Fibroblast of mammary gland (primary cell): ENCODE measurements at places on chromosomes 12 and 14.
A peak's percentile ranks its signal among the peaks of the same experiment; 100 is the strongest.

- DNase-seq, result no peak
These were observed 30.9 kb upstream of the FBRSL1 start for GRCh38 chr12:132458846-132459641.

GRCh38 chr12:57726151-57726883, 12.2 kb downstream of the AGAP2 start:
- peak; percentile 80 for DNase-seq

- DNase-seq, result no peak
These were observed 80.2 kb downstream of the ITPK1 start for GRCh38 chr14:93035585-93035916.

GRCh38 chr12:130097798-130098255, 64.4 kb upstream of the FZD10 start:
- DNase-seq, result no peak

DNA sequence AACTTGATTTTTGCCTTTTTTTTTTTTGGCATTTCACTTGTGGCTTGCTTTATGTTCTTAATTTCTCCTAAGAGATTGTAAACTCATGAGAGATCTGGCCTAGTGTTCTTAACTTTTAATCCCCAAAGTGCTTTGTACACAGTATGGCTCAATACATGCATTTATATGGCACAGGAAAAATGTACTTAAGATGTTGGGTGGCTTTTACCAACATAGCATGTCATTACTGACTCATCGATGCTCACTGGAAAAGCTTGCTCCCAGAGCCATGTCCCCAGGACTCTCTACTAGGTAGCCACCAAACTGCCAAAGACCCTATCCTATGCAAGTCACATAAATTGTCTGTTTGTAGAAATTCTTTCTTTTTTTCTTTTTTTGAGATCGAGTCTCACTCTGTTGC, 13.1 kb upstream of the SMCO3 start:
- peak; percentile 23 for DNase-seq

DNA sequence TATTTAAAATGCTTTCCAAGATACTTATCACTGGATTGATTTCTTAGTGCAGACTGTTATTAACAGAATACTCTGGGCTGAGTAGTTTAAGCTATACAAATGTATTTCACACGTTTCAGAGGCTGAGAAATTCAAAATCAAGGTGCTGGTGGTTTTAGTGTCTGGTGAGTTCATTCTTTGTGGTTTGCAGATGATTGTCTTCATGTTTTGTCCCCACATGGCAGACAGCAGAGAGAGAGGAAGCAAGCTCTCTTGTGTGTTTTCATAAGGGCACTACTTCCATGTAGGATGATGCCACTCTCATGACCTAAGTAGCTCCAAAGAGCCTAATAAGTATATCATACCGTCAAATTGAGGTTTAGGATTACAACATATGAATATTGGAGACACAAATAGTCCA, 1348.9 kb upstream of the FLRT2 start:
- DNase-seq, result no peak

DNA sequence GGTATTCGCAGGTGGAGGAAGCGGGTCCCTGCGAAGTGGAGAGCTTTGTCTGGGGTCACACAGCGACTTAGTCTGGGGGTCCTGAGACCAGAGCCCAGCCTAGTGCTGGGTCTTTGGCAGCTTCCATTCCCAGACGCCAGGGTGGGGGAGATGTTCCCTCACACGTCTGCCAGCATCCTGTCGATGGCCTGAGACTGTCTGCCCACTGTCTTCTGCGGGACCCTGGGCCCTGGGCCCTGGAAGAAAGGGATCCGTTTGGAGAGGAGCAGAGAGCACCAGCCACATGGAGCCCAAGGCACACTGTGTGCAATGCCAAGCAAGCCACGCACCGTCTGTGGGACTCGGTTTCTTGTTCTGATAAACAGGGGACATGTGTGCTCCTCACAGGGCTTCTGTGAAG, 197.2 kb downstream of the KIF26A start:
- no peak for DNase-seq

DNA sequence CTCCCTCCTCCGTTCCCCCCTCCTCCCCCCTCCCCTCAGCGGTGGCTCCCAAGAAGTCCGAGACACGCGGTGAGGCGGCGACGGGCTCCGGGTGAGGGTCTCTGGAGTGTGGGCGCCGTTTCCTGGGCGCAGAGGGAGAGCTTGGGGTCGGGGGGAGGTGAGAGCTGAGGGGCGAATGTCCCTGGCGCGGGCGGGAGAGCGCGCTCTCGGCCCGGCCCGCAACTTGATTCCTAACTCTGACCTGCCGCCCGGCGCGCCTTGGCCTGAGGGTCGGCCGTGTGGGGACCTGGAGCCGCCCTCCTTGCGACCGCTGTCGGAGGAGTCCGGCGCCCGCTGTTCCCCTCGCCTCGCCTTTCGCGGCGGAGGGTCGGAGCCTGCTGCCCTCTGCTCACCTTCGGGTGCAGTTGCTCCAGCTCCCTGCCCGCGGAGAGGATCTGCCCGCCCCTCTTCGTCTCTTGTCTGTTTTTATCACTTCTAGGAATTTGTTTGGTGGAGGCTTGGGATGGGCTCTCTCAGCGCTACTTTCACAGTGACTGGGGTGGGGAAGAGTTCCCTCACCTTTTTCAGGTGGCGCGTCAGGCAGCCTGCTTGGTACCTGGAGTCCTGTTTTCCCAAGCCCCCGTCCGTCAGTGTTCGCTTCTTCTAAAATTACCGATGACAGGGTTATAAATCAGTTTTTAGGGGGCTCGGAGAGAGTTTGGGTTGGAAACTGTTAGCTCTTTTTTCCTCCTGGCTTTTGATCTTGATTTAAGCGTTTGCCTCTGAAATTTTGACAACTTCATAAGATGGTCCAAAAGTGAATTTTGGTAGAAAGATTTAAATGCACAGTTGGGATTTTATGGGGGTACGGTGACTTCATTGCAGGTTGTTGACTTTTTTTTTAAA, 495 bp downstream of the ADIPOR2 start:
- DNase-seq, result no peak

GRCh38 chr12:120229487-120230325, 28.8 kb upstream of the RPLP0 start:
- DNase-seq, result peak; percentile 54

DNA sequence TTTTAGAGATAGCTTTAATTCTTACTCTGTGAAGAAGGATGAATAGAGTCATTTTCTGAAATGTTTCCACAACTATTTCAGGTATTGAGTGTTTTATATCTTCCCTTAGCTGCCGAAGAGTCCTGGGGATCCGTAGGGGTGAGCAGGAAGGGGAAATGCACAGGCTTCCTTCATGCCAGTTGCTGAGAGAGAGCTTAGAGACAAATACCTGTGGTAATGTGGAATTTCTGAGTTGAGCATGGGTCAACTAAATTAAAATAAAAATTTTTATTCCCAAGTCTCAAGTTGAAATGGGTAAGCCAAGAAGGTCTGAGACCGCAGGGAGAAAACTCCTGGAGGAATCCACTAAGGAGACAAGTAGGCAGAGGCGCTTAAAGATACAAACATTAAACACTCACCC, 185.7 kb downstream of the DAD1 start:
- no peak for DNase-seq

DNA sequence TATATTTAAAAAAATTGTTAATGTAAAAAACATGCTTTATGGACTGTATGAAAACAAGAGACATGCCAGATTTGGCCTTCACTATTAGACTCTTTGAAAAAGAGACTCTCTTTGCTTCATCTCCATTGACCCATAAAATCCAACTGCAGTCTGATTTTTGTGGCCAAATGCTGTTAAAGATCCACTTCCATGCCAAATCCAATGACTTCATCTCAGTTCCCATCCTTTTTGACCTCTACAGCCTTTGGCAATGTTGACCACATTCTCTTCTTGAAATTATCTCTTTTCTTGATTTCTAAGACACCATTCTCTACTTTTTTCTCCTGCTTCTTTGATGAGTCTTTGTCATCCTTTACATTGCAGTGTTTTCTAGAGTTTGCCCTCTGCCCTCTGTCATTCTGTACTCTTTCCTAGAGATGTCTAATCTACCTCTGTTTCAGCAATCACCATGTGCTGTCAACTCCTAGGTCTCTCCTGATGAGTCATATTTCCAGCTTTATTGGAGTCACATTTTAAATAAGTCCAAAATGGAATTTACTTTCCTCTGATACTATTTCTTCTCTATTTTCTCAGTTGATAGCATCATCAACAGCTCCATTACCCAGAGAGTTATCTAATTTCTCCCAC, 2.4 kb downstream of the TMPRSS12 start:
- DNase-seq, result peak; percentile 50

DNA sequence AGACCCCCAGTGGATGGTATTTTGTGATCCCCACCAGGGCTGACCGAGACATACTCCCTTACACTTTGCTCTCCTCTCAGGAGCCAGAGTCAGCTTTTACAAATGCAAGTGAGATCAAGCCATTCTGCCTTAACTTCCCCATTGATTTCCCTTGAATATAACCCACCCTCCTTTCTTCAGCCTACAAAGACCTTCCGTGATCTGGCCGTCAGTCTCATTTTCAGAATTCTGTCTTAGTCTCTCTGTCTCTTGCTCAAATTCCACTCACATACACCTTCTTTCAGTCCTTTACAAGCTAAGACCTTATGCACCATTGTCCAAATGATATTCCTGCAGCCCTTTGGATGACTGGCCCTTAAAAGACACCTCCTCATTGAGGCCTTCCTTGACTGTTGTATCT, 39.0 kb upstream of the ELK3 start:
- no peak for DNase-seq

DNA sequence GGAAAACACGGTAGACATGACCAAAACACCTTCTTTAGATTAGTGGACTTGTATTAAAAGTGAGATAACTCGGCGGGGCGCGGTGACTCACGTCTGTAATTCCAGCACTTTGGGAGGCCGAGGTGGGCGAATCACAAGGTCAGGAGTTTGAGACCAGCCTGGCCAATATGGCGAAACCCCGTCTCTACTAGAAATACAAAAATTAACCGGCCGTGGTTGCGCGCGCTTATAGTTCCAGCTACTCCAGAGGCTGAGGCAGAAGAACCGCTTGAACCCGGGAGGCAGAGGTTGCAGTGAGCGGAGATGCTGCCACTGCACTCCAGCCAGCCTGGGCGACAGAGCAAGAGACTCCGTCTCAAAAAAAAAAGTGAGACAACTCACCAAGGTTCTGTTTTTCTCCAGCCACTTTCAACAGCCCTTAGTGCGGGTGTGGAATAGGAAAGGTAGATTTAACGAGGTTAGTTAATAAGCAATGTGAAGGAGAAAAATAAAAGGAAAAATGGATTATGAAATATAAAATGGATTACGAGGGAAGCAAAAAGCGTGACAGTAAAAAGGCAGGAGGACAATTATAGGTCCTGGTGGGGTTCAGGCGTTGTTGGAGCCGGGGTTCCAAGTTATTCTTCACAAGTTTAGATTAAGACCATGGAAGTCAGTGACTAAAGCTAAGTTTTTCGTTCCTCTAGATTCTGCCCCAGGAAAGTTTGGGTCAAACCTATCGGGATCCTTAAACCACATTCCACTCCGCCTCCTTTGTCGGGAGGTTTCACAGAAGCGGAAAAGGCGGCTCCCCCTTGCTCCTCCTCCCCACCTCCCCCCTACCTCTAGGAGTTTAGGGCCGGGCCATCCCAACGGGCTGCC, 534 bp downstream of the PPP2R3C start:
- peak; percentile 35 for DNase-seq

- no peak for DNase-seq
These were observed 23.5 kb downstream of the SDSL start for GRCh38 chr12:113445544-113446171.

- DNase-seq, result peak; percentile 98
These were observed 43.4 kb downstream of the ELK3 start for GRCh38 chr12:96237465-96238077.

- DNase-seq, result no peak
These were observed 12.9 kb upstream of the EPS8 start for GRCh38 chr12:15801770-15802744.

GRCh38 chr14:56797569-56798446, 12.5 kb downstream of the OTX2 start:
- DNase-seq, result no peak

- DNase-seq, result peak; percentile 6
These were observed 514.1 kb downstream of the ETNK1 start for GRCh38 chr12:23139026-23139425.

DNA sequence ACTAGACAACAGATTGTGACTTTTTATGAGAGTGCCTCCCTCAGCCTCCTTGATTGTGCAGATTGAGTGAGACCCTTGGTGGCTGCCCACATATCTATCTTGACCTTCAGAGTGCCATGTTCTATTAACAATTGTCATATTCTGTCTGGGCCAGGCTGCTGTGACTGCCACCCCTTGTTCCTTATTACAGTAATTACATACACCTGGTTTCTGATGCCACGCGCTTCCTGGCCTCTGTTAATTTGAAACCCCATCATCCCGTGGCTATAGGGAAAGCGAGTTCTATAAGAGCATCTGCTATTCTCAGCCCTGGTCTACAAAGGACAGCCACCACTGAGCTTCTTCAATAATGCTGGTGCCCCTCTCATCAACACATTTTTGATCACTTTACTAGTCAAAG, 228.7 kb downstream of the PCNX1 start:
- DNase-seq, result no peak

DNA sequence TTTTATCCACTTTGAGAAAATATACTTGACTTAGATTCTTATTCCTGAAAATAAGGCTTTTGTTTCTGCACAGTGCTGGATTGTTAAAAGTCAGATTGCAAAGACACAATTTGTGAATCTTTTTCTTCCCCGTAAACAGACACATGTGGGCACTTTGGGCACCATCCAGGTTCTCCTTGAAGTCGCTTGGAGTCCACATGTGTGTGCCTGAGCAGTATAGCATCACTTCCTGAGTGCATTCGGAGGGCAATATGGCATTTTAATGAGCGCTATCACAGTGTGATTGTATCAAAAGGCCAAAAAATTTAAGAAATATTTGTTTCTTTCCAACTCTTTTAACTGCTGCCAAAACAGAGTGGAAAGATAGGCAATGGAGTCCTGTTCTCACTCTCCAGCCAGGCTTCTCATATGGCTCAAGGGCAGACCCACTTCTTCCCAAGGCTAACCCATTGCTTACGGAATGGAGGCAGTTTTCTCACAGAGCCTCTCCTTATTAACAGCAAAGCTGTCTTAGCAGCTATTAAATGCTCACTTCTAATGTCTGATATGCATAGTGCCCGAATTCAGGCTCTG, 397.1 kb downstream of the EGLN3 start:
- DNase-seq, result no peak

- DNase-seq, result peak; percentile 18
These were observed 74.4 kb downstream of the ANKS1B start for GRCh38 chr12:99910342-99910741.

DNA sequence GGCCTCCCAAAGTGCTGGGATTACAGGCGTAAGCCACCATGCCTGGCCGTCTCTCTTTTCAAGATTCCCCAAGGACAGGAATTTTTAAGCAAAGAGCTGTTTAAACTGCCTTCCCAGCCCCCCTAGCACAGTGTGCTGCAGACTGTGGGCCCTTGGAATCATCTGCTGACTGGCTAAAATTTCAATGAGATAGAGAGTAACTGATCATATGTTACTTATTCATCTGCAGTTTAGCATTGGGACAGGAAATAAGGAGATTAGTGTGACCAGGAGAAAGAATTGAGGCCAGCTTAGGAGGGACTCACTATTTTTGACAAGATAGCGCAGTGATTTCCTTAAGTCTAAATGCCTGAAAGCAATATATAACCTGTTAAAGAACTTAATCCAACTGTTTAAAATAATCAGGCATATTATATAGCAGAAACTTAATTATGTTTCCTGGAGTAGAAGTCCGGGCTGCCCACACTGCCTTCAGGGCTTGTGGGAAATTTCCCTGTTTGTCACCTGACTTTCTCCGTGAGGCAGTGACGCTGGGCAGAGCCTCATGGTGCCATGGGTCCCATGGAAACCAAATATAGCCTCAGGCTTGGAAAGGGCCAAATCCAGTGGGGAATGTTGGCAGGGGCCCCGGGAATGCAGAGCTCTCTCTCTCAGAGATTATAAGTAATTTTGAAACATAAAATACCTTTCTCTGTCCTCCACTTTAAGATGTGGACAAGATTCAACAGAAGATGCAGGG, 22.8 kb upstream of the CEBPE start:
- peak; percentile 27 for DNase-seq
